ENCODE measurements at places on chromosomes 6 and 20. TPM values are rescaled to one million over a fixed set of nuclear protein-coding genes. Genes with fewer than 3 reads are reported as not detected.

PGC gene
- total RNA-seq: not detected

C20orf144 gene
- 0.13 TPM for total RNA-seq

NEURL2 gene
- 3.3 TPM for total RNA-seq

MUC22 gene
- not detected for total RNA-seq

HEY2 gene
- total RNA-seq: 0.32 TPM

TTLL9 gene
- total RNA-seq: not detected

MLN gene
- not detected for total RNA-seq

KCNG1 gene
- 22.7 TPM for total RNA-seq

PDYN gene
- total RNA-seq: not detected

RWDD2A gene
- total RNA-seq: 3.6 TPM

TMEM242 gene
- 13.2 TPM for total RNA-seq

OLIG3 gene
- total RNA-seq: not detected

COL11A2 gene
- 1.9 TPM for total RNA-seq

STAU1 gene
- total RNA-seq: 104 TPM

ANKRD6 gene
- 36.4 TPM for total RNA-seq

SLC22A23 gene
- 6.2 TPM for total RNA-seq

TNXB gene
- 11.5 TPM for total RNA-seq

GNAS-AS1 gene
- 6.7 TPM for total RNA-seq

CEP43 gene
- total RNA-seq: 33.4 TPM

DUSP15 gene
- total RNA-seq: 0.31 TPM

HLA-DPB1 gene
- 2.7 TPM for total RNA-seq

TEAD3 gene
- 17.0 TPM for total RNA-seq

BEND6 gene
- total RNA-seq: 5.3 TPM

IP6K3 gene
- total RNA-seq: not detected

EDN3 gene
- total RNA-seq: not detected

REM1 gene
- not detected for total RNA-seq

RBBP8NL gene
- total RNA-seq: not detected

CHRNA4 gene
- 1.6 TPM for total RNA-seq

HLA-DQB1 gene
- total RNA-seq: not detected

OPRM1 gene
- not detected for total RNA-seq

L3MBTL3 gene
- 39.3 TPM for total RNA-seq

Data from A673 (cell line).